ENCODE measurements at places on chromosomes 1 and 21.

- DNase-seq: peak; percentile 92
Observed at GRCh38 chr1:91804546-91805023, 81.4 kb downstream of the TGFBR3 start.

- DNase-seq: no peak
Observed at GRCh38 chr1:94058766-94059165, 62.2 kb downstream of the ABCA4 start.

DNA sequence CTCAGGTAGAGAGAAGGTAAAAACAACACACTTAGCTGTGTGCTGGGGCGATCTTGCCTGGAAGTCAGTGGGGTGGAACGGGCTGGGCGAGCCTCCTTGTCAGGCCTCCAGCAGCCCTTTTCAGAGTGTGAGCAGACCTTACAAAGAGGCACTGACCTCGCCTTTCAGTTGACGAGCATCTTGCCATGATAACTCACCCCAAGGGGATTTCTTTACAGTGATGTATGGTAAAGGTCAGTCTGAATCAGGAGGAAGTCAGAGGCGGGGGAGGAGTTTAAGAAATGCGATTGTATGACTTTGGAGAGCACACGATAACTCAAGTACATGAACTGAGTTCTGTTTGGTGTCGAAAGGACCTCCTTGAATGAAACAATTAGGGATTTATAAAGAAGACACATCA, 326.5 kb upstream of the PROX1 start:
- DNase-seq: no peak

DNA sequence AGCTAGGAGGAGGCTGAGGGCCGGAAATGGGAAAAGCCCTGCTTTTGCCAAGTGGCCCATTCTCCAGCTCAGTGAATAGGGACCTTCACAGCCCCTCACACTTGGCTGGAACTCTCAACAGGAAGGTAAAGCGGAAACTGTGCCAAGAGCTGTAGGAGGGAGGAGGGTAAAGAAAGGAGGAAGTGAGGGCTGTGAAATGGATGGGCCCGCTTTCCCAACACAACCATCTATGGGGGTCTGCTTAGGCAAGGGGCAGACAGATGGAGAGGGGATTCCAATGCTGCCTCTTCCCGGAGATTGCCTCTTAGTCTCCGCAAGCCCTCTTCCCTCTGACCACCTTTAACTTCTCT, 5.2 kb downstream of the INKA2 start:
- DNase-seq: no peak

- DNase-seq: peak; percentile 98
Observed at GRCh38 chr1:176515310-176515709, 52.3 kb downstream of the PAPPA2 start.

DNA sequence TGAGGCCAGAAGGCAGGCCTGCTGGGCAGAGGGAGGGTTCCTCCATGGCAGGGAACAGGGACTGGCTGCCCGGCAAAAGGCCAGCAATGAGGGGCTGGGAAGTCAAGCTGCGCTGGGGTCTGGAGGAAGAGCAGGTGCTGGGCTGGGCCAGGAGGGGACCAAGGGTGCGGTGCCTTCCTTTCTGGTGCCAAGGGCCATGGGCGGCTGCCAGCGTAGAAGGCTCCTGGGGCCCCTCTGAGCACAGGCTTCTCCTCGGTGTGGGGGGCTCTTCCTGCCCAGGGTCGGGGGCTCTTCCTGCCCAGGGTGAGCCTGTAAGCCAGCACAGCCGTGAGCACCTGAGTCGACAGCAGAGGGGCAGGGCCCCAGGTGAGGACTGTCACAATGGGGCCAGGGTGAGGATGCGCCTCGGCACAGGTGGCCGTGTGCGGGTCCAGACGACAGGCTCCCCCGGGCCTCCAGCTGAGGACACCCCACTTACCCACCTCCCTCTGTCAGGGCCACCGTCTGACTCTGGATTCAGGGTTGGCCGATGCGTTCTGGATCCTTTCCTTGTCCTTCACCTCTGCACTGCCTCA, 10.7 kb upstream of the DNMT3L start:
- DNase-seq: no peak

- DNase-seq: peak; percentile 51
Observed at GRCh38 chr21:33901412-33902288, 14.0 kb downstream of the ATP5PO start.

DNA sequence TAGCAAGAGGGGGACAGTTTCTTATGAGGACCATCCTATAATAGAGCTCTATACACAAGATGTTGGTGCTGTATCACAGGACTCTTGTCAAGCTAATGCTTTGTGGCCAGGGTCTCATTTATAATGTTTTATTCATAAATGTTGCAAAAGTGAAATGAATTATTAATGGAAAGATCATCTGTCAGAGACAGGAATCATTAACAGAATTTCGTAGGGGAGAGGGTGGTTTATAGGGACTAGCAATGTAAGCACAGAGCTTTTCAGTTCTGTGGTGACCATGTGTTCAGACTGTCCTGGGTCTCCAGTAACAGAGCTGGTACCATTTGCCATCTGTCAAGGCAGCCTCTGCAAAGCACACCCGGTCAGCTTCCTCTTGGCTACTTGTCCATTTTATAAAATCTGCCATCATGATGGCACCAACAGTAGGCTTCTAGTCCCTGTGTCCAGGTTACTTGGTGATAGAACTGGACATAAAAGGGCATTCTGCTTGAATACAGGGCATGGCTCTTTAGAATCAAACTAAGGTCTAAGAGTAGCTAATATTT, 36.2 kb downstream of the LPAR3 start:
- DNase-seq: no peak

GRCh38 chr1:217563179-217563578, 67.7 kb downstream of the GPATCH2 start:
- no peak for DNase-seq

DNA sequence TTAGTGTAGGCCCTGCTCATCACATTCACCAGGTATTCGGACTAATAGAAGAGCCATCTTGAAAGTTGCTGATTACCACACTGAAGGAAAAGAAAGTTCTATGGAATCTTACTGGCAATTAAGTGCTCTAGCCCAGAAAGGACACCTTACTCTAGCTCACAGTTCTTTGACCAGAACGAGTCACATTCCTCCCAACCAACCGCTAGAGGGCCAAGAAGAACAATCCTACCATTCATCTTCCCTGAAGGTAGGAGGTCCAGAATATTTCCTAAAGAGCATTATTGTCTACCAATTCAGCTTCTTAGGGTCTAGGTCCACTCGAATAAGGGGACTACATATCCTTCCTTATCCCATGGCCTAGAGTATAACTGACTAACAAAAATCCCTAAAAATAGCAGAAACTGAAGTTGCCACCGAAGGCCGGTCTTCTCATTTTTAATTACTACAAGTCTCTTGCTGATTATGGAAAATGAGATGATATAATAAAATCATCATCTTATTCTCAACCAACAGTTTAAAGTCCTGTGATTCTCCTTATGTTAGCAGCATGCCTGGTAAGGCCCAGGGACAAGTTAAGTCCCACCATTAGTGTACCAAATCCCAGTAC, 2.7 kb upstream of the FMO1 start:
- peak; percentile 49 for DNase-seq

GRCh38 chr1:8218351-8219092, 99.4 kb upstream of the SLC45A1 start:
- DNase-seq: no peak

GRCh38 chr1:110668549-110668948, 6.2 kb downstream of the KCNA3 start:
- DNase-seq: no peak

- DNase-seq: no peak
Observed at GRCh38 chr1:219428651-219429050, 184.3 kb downstream of the ZC3H11B start.

DNA sequence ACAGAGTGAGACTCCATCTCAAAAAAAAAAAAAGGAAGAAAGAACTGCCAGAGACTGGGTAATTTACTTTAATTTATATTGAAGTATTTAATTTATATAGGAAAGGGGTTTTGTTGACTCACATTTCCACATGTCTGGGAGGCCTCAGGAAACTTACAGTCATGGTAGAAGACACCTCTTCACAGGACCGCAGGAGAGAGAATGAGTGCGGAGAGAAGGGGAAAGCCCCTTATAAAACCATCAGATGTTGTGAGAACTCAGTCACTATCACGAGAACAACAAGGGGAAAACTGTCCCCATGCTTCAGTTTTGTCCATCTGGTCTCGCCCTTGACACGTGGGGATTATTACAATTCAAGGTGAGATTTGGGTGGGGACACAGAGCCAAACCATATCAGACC, 25.8 kb upstream of the PPP1R8 start:
- no peak for DNase-seq

- peak; percentile 83 for DNase-seq
Observed at GRCh38 chr1:70353601-70354331, 756 bp downstream of the ANKRD13C start.

GRCh38 chr1:1624443-1625403, 7.2 kb upstream of the MMP23B start:
- no peak for DNase-seq

GRCh38 chr1:53069663-53070327, 7.8 kb downstream of the PODN start:
- DNase-seq: no peak

DNA sequence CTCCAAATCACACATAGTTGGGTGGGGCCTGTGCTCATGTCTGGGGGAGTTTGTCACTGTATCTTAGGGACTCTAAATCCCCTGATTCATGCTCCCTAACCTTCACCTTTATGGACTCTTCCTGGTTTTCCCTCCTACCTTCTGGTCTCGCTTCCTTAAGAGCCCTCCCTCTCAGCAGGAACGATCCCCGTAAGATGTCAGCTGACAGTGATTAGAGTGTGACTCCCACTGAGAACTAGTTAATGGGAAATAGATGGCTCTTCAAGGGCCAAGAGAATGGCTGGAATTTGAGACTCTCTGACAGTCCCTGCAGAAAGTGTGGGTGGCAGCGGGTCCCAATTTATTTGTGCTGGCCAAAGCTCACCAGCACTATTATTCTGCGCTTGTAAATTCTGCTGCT, 22.0 kb downstream of the LYPD8 start:
- DNase-seq: peak; percentile 69

DNA sequence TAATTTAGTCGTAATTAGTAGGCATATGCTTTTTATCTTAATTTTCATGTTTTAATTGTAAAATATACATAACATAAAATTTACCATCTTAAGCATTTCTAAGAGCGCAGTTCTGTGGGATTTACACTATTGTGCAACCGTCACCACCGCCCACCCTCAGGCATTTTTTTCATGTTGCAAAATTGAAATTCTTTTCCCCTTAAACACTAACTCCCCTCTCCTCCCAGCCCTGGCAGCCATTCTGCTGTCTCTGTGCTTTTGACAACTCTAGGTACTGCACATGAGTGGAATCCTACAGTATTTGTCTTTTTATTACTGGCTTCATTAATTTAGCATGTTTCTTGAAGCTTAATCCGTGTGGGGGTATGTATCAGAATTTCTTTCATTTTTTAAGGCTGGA, 7.8 kb downstream of the PIK3CD start:
- DNase-seq: peak; percentile 3

DNA sequence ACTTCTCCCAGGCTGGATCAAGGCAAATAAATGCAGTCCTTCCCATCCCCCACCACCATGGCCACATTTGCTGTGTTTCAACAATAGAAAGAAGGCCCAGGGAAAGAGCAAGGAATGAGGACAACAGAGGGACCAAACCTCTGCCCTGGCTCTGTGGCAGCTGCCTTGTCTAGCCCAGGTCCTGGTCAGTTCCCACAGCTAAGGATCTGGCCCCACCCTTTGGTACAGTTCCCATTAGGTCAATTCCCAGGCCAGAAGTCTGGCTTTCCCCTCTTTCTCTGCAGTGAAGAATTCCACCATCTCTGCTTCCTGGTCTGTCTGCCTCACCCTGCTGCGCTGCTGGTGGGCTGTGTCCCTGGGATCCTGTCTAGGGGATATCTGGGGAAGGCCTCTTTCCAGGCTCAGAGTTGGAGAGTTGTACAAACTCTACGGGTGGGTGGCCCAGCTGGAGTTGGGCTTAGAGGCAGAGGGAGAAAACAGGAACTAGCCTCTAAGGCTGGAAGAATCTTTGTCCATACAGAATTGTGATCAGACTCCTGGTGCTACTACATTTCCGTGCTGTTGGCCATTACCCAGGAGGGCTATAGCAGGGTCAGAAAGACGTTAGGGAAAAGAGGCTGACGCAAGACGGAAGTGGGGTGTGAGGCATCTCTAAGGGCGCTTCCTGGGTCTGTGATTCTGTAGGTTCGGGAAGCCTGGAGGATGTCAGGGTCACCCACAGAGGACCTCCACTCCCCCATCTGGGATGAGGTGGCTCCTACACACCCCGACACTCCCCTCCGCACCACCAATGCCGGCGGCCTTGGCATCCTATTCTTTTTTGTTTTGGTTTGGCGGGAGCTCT, 953 bp upstream of the NDUFS2 start:
- no peak for DNase-seq

GRCh38 chr1:29506678-29507225, 270.4 kb downstream of the PTPRU start:
- DNase-seq: no peak

DNA sequence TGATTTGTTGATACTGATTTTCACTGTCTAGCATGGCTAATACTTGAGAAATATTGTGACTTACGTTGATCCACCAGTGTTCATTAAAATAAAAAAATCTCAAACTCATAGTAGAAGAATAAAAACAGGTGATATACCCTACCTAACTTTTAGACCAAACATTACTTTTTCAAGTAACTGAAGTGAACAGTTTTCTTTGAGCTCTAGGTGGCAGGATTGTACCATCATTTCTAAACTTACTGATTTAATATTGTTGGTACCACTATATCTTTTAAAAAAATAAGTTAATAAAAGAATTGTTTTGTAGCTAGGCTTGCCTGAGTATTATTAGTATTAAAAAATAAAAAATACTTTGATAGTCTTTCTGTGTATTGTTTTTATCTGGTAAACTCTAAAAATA, 21.5 kb downstream of the CDC73 start:
- DNase-seq: no peak

DNA sequence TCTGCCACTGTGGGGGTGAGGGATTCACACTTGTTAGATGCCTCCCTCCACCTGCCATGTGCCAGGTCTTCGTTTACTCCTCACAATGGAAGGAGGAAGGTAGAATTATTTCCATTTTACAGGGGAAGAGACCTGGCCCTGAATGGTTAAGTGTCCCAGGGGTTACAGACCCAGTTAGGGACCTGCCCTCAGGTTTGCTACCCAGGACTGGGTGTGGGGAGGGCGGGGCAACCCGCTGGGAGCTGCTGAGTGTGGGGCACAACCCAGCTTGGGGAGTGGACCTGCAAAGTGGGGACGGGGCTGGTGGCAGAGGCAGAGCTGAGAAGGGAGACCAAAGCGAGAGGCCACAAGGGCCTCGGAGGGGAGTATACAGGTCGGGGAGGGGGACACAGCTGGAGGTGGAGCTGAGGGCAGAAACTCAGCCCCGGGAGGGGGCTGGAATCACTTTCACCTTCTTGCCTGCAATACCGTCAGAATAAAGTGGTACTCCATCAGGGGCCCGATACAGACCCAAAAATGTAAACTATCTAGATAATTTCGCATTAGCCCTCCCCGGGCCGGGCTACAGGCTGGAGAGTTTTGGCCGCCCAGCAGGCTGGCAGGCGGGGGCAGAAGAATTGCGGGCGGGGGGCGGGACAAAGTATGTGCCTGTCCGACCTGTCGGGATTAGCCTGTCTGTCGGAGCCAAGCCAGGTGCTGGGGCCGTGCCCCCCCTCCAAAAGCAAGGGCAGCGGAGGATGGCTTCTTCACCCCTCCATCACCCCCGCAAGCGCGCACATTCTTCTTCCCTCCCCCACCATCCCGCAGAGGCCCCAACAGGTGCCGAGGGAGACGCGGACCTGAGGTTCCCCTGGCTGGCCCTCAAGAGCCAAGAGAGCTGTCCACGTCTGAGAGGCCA, 1.4 kb downstream of the RSPO1 start:
- no peak for DNase-seq
